RKO (cell line): ENCODE measurements at places on chromosomes 2 and 18.

- no peak for DNase-seq
These were observed 45.1 kb downstream of the NTSR2 start for GRCh38 chr2:11624893-11625292.

DNA sequence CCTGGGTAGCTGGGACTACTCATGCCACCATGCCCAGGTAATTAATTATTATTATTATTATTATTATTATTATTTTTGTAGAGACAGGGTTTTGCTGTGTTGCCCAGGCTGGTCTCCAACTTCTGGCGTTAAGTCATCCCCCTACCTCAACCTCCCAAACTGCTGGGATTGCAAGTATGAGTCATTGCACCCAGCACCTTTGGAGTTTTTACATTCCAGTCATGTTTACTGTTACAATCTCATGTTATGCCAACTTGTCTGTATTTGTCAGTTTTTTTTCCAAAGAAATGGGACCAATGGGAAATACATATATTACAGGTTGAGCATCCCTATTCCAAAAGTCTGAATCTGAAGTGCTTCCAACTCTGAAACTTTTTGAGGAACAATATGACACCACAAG is 903.8 kb downstream of the SLC4A3 start:
- no peak for DNase-seq

- DNase-seq: no peak
These were observed 218.0 kb upstream of the CRIM1 start for GRCh38 chr2:36137612-36138011.

DNA sequence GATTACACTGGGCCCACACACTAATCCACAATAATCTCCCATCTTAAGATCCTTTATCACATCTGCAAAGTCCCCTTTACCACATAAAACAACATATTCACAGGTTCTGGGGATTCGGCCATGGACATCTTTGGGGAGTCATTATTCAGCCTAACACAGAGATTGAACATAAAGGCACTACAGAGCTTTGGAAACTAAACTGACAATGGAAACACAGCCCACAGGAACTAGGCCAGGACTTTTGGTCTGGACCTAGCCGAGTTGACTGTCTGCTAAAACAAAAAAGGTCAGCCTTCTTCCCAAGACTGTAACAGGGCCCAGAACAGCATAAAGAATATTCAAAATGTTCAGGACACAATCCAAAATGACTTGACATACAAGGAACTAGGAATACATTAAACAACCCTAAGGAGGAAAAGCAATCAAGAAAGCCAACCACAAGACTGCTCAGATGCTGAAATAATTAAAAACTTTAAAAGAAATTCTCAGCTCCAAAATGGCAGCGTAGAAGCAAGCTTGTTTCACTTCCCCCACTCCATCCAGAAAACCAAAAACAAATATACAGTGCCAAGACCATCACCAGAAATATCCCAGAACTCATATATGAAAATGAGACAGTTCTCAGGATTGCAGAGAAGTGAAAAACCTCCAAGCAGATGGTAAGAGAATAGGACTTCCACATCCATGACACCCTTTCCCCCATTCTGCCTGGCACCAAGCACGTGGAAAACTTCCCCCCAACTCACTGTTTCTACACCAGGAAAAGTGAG is 207.8 kb downstream of the ATAD2B start:
- no peak for DNase-seq

DNA sequence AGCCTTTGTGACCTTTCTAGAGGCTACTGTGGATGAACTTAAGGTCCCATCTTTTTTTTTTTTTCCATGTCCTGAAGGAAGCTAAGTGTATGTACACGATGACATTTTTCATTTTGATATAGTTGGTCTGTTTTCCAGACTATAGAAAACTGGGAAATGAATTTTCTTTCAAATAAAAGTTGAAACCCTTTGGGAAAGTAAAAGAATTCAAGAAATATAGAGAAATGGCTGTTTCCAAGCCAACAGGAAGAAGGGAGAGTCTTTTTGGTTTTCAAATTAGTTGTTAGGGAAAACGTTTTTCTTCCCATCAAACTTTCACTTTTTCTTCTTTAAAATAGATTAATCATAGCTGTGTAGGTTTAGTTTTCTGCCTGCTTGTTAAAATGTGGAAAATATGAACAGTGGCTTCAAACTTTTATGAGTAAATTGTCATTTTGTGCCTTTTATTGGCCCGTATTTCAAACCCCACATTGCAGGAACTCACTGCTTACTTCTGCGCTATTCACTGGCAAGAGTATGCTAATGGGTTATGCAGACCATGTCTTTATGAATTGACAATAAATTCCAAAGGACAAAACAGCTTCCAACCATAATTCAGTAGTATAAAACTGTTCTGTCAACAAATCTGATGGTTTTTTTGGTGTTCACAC is 27.7 kb upstream of the LYPD1 start:
- no peak for DNase-seq

DNA sequence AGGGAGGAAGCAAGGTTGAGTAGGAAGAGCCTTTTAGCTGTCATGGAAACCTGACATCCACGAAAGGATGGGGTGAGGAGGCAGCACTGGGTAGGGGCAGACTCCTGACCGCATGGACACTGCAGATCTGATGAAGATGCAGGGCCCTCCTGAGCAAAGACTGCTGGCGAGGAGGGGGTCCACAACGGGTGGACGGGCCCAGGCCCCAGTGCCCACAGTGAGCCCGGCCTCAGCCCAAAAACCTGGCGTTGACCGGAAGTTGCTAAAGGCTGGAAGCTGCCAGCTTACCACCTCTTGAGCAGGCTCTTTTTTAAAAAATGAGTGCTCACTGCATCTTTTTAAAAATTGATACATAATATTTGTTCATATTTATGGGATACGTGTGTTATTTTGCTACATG is 247.3 kb downstream of the SH3BP4 start:
- no peak for DNase-seq

GRCh38 chr2:179444056-179444455 is 179.4 kb upstream of the SESTD1 start:
- no peak for DNase-seq

- DNase-seq: no peak
These were observed 37.4 kb downstream of the NPAS2 start for GRCh38 chr2:100857341-100857740.

- DNase-seq: peak; percentile 36
These were observed 137.4 kb upstream of the ETAA1 start for GRCh38 chr2:67259556-67260342.

GRCh38 chr2:241851325-241852115 is 7.2 kb downstream of the PDCD1 start:
- no peak for DNase-seq

DNA sequence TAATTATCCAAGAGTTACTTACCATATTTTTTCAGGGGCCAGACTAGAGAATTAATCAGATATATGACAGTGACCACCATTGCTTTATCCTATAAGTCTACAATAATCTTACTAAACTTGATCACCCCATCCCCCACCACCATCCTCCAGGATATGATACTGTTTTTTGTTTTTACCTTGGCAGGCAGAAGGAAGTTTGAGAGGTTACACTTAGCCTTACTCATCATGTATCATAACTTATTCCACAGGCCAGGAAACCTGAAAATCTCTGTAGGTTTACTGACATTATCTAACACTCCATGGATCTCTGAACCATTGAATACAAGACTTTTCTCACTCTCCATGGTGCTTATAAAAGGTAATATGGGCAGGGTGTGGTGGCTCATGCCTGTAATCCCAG is 602.7 kb downstream of the KCNJ3 start:
- no peak for DNase-seq

GRCh38 chr2:168699844-168700417 is 102.5 kb upstream of the NOSTRIN start:
- no peak for DNase-seq

- no peak for DNase-seq
These were observed 14.7 kb upstream of the NEU4 start for GRCh38 chr2:241794250-241794823.

DNA sequence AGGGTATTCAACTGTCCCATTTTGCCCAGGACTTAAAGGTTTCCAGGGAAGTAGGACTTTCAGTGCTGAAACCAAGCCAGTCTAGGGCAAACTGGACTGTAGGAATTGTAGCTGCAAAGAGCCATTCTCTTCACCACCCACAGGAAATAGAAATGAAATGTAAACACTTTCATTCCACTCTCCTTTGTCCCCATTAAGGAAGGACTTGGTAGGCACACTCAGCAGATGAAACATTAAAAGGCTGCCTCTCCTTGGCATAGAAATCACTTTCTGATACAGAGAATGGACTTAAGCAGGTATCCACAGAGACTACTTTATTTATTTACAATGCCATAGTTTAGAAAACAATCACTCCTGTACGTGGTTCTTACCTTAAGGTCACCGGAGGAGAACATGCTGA is 102.9 kb upstream of the CCDC195 start:
- no peak for DNase-seq

GRCh38 chr2:11710210-11710609 is 36.2 kb upstream of the LPIN1 start:
- DNase-seq: peak; percentile 45

DNA sequence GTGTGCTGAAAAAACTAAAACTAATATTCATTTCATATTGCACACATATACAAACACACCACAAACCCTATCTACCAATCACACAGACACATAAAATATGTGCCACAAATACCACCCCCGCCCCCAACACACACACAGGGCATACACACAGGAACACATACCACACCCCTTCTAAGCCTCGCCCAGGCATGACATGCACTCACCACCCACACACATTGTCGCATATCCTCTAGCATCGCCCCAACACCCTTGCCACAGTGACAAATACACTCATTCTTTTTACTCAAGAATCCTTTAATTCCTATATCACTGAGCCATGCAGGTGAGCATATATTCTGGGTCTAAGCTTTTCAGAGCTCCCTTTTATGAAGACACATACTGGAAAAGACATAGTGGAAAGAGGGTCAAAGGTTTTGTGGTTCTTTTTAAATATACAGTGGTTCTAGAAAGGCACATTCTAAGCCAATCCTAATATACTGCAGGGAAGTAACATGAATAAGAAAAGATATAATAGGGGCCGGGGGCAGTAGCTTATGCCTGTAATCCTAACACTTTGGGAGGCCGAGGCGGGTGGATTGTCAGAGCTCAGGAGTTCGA is 24.5 kb upstream of the LCLAT1 start:
- DNase-seq: no peak

- no peak for DNase-seq
These were observed 777 bp downstream of the GALNT3 start for GRCh38 chr2:165793161-165793778.

DNA sequence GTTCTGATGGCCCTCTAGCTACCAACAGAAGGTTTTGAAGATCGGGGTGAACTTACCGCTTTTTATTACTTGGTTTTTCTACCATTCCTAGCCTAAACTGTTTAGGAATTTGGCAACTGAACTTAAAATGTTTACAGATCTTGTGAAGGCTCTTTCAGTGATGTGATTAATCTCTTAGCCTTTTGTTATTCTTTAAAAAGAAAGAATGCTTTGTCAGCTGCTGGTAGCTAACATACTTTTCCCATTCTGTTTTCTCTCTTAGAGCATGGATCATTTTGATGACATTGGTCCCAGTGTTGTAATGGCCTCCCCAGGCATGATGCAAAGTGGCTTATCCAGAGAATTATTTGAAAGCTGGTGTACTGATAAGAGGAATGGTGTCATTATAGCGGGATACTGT is 18.1 kb downstream of the CPSF3 start:
- DNase-seq: no peak

DNA sequence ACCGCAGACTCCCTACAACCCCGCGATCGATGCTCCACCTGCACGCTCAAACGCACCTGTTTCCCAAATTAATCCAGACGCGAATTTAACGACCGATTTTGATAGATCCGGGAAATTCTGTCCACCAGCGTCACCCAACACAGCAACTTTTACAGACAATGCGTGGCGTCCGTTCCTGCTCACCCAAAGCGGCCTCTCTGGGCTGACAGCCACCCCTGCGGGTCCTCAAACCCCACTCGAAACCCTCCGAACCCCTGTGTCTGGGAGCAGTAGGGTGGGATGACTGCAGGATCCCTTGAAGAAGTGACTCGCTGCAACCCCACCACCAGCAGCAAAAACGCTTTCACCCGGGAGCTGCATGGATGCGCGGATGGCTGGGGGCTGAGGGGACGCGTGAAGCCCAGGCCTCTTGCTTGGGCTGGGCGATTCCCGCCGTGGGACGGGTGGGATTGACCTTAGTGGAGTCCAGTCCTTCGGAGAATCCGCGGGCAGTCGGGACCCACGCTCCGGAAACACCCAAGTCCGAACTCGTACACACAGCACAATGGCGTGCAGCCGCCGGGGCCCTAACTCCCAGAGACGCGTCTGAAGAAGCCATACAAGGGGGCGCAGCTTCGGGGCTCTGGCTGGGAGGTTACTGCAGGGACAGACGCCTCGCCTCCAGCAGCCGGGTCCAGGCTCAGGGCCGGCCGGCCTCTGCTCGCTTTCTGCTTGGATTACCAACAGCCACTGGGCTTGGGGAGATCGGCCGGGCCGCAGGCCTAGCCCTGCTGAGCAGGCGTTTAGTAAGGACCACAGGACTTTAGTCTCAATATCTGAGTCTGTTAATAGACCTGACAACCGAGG is 31.1 kb upstream of the ATP6V1B1 start:
- DNase-seq: no peak

DNA sequence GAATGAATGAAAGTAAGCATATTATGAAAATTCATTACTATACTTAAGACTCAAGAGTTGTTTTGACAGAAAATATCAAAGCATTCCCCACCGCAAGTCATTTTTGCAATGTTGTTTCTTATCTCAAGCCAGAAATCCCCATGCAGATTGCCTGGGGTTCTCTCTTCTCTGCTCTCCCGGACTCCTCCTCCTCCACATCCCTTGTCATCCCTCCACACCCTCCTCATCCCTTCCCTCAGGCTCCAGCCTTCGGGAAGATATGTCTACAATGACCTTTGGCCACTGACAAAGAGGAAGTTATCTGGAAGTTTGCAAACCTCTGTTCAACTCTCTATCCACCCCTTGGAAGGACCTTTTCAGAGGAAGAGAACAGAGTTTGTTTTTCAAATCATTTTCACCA is 11.9 kb downstream of the TFCP2L1 start:
- no peak for DNase-seq

DNA sequence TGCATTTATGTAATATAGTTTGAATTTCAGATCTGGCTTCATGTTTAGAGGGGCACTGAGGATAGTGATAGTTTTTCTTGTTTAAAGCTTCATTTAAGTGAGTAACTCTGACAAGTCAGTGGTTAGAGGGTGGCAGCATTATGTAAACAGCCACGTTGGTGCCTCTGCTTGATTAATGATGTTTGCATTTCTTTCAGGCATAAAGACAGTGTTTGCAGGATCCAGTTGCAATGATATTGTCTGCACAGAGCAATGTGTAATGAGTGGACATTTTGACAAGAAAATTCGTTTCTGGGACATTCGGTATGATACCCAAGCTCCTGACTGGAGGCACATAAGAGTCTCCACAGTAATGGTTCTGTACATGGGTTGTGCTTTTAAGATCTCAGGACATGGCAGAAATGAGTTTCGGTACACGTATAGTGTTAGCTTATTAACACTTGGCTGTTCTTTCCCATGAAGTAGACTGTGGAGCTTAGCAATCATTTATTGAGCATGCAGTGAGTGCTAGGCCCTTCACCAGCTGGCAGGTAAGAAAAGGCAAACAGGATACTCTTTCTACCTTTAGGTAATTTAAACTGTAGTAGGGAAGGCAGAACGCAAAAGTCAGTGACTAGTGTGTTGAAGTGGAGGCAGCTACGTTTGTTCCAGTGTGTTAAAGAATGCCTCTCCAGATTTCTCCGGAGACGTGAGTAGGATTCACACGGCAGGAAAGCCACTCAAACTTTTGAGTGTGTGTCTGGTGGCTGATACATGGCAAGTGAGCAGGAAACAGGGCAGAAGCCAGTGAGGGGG is 17.4 kb upstream of the SAG start:
- no peak for DNase-seq

- DNase-seq: no peak
These were observed 39.5 kb downstream of the RNU4ATAC start for GRCh38 chr2:121570036-121570666.

GRCh38 chr2:30315391-30316063 is 84.2 kb downstream of the LBH start:
- no peak for DNase-seq
